ENCODE measurements at places on chromosomes 1 and 21. TPM values are rescaled to one million over a fixed set of nuclear protein-coding genes. Genes with fewer than 3 reads are reported as not detected.

Gene GNAT2
- 0.17 TPM for total RNA-seq

Gene NPL
- 2.8 TPM for total RNA-seq

Gene NKAIN1
- total RNA-seq, result 0.33 TPM

Gene NPR1
- 0.58 TPM for total RNA-seq

Gene HES3
- not detected for total RNA-seq

Gene CCDC181
- 0.50 TPM for total RNA-seq
